ENCODE measurements at places on chromosomes 7 and 10.
A peak's percentile ranks its signal among the peaks of the same experiment; 100 is the strongest.

GRCh38 chr10:76961841-76962240, 675.8 kb downstream of the KCNMA1 start:
- DNase-seq: no peak

GRCh38 chr10:75238182-75239095, 2.7 kb upstream of the COMTD1 start:
- DNase-seq: peak; percentile 49

- DNase-seq: no peak
Measured at GRCh38 chr7:65925040-65925439, 52.2 kb downstream of the VKORC1L1 start.

DNA sequence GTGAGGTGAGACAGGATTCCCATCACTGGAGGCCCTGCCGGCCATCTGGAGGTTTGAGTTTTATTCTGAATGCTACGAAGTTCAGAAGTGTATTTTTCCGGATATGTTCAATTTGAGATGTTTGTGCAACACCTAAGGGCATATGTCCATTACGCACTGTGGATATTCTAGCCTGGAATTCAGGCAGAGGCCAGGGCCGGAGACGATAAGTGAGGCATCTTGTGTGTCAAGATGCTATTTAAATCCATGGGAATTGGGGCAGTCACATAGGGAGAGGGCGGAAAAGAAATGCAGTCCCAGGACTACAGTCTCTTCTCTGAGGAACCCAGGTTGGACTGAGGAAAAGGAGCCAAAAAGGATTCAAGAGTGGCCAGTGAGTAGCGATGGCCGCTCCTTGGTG, 1.9 kb upstream of the SUV39H2 start:
- DNase-seq: peak; percentile 47

DNA sequence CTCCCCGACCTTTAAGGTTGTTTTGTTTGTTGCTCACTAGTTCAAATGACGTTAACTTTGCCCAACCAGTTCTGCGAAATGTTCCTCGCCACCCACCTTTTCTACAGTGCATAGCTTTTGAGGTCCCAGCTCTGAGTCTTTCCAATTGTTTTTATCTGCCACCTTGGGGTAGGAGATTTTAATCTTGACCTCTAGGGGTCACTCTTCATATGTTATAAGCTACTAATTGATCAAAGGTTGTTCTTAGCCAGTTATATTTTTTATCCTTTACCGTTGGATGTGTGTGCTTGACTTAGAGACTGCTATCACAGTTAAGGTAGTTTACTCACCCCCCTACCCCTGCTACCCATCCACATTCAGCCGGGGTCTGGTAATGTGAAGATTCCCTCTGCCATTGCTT, 372.4 kb downstream of the SUGCT start:
- no peak for DNase-seq

GRCh38 chr7:39650676-39651075, 27.3 kb downstream of the RALA start:
- DNase-seq: no peak

DNA sequence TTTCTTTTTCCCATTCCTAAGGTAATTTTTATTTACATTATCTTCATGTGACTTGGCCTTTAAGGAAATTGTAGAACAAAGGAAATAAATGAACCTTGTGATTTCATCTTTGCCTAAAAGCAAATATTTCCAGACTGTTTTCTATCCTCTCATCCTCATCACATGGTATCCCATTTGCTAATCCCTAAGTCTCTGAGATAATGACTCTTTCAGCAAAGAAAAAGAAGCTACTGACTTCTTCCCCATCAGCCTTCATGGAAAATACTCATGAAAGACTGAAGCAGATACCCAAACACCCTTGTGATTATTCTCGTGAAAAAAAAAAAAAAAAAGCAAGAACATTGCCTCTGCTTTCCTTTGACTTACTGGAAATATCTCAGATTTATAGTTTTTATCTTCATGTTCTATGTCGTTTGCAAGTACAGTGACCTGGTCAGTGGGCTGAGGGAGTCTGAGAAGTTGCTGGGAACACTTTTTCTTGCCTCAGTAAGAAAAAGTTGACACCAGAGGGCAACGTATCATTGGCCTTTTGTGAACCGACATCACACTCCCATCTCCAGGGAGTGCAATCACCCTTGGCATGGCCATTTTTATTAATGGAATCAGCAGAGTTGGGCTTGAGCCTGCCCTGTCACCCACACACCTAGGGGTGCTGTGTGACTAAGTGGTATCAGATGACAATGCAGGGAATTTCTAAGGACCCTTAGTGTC, 246.0 kb upstream of the KMT2E start:
- no peak for DNase-seq

DNA sequence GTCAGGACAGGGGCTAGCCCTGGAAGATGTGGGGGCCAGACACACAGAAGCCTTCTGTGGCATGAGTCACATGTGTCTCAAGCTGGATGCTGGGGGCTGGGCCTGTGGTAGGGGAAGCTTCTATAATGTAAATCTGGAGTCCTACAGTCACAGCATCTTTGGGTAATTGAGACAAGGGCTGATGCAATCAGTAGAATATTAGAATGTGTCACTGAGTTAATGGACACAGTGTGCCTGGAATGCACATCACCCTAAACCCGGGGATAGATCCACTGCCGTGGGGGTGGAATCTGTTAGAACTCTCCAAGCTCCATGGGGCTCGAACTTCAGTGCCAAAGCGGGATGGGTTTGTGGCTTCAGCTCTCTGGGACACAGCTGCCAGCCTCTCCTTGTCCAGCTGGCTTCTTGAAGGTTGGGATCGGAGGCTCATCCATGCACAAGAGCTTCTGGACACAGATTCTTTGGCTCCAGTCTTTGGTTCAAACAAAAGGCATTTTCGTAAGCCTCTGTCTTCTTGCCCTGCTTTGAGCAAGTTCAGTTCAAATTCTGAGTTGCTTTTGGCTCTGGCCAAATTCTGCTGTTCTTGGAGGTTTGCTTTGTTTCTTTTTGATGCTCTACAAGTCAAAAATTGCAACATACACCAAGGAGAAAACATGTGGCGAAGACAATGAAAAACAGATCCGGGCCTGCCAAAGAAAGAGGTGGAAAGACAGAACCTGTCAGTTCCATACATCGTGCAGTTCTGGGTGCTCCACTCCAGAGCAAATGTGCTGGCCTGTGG, 194.8 kb upstream of the ZNF32 start:
- peak; percentile 74 for DNase-seq

GRCh38 chr7:96238976-96239766, 82.7 kb downstream of the SLC25A13 start:
- no peak for DNase-seq

- DNase-seq: no peak
Measured at GRCh38 chr10:33143160-33143728, 185.2 kb upstream of the ITGB1 start.

DNA sequence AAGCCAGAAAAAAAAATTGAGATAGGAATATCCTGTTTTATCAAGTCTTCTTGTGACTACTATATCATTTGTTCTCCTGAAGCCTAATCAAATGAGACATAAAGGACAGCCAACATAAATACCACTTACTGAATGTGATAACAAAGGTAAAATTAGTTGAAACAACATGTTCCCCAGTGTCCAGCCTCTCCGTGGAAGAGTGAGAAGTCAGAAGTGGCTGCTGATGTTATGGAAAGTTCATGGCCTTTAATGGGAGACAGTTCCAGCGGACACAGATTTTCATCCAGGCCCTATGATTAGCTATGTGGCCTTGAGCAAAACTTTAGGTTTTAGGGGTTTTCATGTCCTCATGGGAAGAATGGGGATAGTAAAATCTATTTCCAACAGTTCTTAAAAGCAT, 724.3 kb downstream of the SUGCT start:
- DNase-seq: no peak

DNA sequence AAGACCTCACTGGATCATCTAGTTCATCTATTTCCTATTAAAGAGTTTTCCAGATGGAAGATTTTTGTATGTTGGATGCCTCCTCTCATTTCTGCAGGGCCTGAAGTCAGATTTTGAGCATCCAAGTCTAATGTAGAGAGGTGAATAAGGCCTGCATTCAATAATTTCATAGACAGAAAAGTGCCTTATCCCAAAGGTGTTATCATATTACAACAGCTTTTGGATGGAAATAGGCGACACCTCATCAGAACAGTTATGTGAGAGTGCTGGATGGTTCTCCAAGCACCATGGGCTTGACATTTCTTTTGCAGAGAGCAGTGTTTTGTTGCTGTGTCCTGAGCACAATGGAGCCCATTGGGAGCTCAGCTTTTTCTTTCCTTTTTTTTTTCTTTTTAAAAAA, 162.4 kb upstream of the MEOX2 start:
- DNase-seq: no peak

DNA sequence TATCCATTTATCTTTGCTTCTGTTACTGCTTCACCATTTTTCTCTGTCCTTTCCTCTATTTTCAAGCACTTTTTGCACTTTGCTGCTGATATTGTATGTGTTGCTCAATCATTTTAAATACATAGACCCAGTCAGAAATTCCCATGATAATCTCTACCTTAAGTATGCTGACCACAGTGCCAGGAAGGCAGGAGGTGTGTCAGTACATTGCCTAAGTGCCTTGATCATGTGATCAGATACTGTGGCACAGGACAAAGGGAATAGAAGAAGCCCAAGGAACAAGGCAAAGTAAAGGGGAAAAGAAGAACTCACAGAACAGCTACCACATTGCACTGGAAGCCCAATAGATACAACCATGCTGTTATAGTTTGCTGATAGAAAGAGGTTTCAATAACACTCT, 53.7 kb upstream of the CD36 start:
- DNase-seq: no peak

- DNase-seq: no peak
Measured at GRCh38 chr10:23441251-23441650, 2.4 kb downstream of the OTUD1 start.

DNA sequence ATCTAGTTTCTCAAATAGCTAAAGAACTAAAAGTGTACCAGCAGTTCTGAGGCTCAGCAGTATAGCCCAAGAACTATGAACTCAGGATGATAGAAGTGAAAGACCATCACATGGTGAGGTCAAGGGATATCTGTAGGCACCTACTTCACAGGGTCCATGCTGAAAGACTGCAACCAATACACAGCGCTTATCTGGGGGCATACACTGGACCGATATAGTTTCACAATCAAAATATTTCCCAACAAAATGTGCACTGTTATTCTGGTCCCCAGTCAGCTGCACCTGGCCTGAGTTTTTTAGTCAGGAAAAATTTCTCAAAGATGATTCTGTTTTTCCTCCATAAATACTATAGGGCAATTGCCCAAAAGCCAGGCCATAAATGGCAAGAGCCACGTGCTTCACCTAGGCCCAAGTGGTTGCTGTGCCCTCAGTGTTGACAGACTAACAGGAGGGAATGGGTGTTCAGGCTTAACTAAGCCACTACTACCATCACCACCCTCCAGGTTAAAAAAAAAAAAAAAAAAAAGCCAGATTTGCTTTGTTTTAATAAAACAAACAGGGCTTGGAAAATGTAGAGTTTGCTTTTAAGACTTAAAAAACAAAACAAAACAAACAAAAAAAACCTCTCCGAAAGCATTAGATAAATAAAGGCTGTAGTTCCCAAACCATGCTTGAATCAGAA, 58.5 kb downstream of the OGDH start:
- no peak for DNase-seq

GRCh38 chr10:21808550-21808949, 195.0 kb downstream of the DNAJC1 start:
- no peak for DNase-seq

DNA sequence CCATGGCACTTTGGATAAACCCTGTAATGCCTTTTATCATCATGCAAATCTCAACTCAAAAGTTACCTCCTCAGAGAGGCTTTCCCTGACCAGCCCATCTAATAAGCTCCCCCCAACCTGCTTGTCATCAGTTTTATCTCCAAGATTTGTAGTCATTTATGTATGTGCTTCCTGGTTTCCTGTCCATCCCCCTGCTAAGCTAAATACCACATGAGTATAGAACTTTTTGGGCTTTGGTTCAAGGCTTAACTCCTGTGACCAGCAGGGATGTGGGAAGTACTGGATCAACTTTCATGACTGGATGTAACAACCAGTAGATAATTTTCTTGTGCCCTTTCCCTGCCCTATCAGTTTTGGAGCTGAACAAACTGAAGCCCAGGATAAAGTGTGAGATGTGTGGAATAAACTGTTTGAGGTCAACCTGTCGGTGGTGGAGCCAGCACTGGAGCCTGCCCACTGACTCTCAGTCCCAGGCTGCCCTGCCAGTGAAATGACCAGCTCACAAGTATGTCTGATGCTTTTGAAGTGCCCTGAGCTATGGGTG, 148.6 kb downstream of the CYP26A1 start:
- no peak for DNase-seq

DNA sequence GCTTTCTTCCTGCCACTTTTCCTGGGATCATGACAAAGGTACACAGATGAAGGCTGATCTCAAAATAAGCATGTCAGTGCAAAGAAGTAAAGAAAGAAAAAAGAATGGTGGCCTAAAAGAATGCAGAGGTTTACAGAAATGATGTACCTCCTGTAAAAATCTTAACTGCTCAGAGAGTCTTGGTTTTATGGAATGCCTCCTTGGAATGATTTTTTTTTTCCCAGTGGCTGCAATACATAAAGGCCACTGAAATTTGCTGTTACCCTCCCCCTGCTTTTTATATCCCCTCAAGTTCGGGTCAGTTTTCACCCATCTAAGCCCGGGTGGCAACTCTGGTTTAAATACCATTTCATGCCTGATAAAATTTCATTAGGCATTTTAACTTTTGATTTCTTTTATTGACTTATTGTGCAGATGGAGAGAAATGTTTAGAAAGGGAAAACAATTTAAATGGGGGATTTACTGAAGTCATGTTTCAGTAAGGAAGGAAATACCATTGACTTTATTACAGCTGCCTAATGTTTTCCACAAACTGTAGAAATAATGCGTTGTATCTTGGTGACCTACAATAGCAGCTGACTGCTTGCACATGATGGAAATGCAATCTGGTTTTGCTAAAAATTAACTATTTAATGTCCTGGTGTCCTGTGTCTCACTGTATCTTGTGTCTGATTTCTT, 102.5 kb downstream of the SAMD9 start:
- no peak for DNase-seq

DNA sequence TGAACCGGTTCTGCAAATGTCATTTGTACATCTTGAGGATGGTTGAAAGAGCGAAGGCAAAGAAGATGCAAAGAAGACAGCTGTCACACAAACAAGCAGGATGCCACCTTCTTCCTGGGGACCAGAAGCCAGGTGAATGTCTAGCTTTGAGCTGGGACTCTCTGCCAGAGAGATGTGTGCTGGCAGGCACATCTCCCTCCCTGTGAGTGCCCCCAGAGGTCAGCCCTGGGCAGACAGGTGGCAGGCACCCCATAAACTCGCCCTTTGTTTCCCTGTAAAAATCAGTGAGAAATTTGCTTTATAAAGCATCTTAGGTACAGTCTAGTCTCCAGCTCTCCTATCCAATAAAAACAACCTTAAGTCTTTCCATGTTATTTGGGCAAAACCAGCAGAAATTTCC, 2.6 kb upstream of the TCERG1L start:
- DNase-seq: no peak

Measured in left ventricle myocardium superior (tissue), 1 donor.